ENCODE measurements at places on chromosomes 2 and 18. TPM values are rescaled to one million over a fixed set of nuclear protein-coding genes. Genes with fewer than 3 reads are reported as not detected.

- DNase-seq: peak; percentile 29
Measured at GRCh38 chr18:74652392-74652988, 54.8 kb downstream of the ZNF407 start.

DNA sequence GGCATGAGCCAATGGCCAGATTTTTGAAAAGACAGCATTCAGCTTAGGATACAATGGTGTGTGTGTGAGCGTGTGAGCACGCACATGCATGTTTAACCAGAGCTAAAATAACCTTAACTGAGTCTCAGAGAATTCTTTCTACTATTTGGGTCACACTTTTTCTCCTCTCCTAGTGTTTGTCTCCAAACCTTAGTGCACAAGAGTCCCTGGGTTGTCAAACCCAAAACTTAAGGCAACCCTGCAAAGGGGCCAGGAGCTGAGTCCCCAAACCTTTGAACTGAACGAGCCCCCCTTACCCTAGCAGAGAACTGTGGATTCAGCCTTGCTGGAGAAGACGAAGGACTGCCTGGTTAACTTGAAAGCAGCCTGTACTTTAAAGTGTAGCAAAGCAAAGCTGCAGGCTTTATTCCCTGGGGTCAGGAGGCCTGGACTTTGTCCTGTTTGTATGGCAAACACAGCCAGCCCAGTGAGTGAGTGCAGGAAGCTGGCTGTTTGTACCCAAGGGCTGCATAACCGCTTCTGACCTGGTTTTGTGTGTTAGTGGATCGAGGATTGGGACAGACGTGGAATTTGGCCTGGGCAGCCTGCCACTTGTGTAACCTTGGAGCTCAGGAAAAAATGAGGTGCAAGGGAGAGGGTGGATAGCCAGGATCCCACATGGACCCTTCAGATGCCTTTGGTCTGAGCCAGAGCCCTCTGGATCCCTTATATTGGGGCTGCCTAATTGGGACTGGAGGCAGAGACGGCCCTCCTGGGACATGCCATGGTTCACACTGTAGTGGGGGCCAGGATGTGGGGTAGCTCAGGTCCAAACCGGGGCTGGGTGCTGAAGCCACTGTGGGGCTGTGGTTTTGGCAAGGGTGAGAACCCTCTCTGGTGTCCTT, 6.4 kb upstream of the PSMD1 start:
- no peak for DNase-seq

DNA sequence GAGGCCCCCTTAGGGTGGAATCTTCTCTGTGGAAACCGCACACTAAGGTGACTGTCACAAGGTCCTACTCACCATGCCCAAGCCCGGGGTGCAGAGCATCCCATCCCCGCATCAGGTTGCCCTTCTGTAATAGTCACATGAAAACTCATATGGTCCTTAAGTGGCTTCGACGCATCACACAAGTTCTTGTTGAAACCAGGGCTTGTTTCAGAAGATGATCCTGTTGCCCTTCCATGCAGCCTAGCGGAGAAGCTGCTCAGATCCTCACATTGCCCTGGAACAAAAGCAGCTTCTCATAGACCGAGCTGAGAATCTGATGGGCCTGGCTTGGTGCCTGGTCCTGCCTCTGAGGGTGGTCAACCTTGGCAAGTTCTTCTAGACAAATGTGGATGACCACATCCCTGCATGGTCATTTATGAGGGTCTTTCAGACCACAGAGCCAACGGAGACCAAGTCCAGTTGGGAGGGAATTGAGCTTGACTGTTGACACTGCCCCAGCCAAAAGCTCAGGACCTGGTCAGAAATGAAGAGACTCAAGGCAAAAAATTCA, 54.1 kb downstream of the PDCL3 start:
- no peak for DNase-seq

GRCh38 chr2:242029422-242030225, 160.1 kb downstream of the RTP5 start:
- no peak for DNase-seq

The PIEZO2 gene
- polyA plus RNA-seq: 23.7 TPM

- no peak for DNase-seq
Measured at GRCh38 chr2:1925928-1926327, 181.6 kb upstream of the PXDN start.

The NFU1 gene
- polyA plus RNA-seq: 62.7 TPM

DNA sequence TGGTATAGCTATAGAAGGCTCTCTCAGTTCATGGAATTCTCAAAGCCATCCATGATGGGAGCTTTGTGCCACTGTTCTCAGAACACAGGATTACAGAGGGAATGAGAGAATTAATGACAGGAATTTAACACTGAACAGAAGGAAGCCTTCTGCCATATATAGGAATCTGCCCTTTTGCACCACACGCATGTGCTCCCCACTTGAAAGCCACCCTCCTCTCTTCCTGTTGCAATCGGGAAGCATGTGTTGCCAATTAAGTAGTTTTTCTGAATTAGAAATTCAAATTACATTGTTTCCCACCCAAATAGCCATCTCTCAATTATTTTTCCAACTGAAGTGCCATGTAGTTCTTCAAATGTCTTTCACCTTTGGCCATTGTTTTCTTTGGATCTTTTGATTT, 71.3 kb downstream of the C1D start:
- DNase-seq: no peak

GRCh38 chr2:50284188-50284587, 747.7 kb downstream of the NRXN1 start:
- DNase-seq: no peak

GRCh38 chr18:57705832-57706595, 84.4 kb upstream of the NARS1 start:
- DNase-seq: no peak

DNA sequence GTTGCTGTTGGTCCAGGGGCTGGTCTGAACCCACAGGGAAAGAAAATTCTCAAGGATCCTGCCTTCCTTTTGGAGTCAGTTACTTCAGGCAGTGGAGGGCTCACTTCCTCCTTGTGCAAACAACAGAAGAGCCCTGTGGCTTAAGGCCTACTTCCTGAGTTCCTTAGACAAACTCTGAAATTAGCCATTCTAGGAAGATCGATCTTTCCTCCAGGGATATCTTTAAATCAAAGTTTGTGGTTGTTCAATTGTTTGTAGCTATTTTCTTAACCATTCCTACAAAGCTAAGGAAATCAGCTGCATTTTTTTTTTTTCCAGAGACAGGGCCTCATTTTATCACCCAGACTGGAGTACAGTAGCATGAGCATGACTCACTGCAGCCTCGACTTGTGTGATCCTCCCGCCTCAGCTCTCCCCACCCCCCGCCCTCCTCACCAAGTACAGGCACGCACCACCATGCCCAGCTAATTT, 156.0 kb downstream of the TANC1 start:
- DNase-seq: no peak

- DNase-seq: no peak
Measured at GRCh38 chr18:28030458-28030857, 146.5 kb downstream of the CDH2 start.

DNA sequence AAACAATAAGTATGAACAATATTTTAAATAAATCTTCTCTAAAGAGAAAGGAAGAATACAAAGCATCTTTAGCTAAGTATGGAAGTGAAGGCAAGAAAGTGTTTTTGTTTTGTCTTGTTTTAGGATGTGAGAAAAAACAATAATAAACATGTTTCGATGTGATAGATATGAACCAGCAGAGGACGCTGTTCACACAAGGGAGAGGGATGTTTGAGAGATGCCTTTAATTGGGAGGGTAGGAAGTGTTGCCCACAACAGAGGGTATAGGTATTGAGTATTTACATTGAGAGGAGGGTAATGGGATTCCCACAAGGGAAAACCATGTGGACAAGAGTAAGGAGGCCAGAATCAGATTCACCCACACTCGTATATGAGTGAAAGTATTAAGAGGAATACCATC, 55.1 kb downstream of the CDH19 start:
- DNase-seq: no peak

- no peak for DNase-seq
Measured at GRCh38 chr2:14420851-14421250, 211.7 kb upstream of the LRATD1 start.
